SIG-M5 (cell line): ENCODE measurements at places on chromosomes 7 and 10.

GRCh38 chr10:112981553-112981952 lies 31.5 kb downstream of the TCF7L2 start:
- DNase-seq: no peak

GRCh38 chr7:149723795-149724495 lies 49.4 kb downstream of the ZNF467 start:
- DNase-seq: no peak

DNA sequence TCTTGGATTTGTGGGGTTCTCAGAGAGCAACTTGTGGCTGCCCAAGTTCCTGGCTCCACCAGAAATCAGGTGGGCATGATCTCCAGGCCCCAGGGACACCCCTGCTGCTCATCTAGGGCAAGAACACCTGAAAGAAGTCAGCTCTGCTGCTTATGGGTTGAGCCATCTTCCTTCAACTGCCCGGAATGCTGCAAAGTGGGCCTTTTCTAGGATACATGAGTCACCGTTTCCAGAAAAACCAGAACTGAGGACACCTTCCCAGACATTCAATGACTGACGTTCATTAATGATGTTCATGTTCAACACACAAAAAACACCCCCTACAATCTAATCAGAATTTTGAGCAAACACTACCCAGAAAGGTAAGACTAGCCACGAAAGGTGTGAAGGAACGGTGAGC lies 98.0 kb downstream of the MAD1L1 start:
- no peak for DNase-seq

DNA sequence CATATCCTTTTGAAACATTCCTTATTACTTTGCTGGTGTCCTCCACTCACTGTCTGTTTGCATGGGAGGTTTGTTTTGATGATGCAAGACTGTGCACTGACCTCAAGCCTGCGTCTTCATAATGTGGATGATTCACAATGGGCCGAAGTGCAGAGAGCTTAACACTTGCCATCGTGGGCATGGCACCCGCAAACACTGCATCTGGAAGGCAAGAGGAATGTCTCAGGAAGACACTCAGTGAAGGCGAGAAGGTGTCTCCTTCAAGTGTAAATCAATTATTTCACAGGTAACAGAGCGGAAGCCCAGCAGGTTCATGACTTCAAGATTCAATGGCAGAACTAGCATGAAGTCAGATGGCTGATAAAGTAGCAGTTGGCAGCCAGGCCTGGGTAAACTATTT lies 98.1 kb downstream of the DPY19L1 start:
- no peak for DNase-seq

DNA sequence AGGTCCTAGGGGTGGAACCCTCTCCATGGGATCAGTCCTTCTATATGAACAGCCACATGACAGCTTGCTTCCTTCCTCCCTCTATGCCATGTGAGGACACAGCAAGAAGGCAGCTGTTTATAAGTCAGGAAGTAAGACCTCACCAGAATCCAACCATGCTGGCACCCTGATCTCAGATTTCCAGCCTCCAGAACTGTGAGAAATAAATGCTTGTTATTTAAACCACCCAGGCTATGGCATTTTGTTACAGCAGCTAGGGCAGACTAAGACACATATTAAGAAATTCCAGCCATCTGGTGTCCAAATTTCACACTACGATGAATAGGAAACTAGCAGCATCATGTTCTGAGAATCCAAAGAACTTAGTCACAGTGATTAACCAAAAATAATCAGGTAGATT lies 140.1 kb downstream of the ZFAND4 start:
- DNase-seq: no peak

DNA sequence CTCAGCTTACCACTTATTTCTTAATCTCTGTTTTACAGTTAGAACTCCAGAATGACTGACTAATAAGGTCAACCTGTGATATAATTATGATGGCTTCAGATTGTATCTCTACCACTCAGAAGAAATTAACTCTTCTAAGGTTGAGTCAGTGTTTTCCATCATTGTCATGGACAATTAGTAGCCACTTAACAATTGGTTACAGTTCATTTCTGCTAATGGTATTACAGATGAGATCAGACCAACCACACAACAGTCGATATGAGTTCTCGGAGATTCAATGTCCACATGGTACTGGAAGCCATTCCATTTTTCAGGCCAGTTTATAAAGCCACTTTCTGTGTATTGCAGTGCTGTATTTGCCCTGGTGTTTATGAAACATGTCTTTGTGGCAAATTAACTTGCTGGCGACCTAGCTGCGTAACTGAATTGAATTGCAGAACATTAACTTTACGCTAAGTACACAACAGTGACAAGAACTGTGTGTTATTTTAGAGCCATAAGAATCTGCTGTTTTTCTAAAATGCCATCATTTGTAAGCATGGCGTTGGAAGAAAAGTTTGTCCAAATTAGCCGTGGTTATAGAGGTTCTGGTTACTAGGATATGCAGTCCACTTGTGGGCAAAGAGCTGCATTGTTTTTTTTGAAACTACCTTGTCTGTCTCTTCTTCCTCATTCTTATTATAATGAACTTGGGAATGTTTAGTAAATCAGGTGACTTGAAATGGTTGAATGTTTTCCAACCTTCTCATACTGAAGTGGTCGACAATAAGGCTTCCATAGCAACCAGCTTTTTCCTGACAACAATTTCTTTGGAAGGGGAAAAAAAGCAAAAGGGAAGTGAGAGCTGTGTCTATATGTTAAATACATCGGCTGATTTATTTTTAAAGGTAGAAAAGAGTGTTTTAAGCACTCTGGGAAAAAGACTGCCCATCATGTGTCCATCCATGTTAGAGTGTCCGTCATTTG lies 76.4 kb downstream of the CELF2 start:
- DNase-seq: no peak

DNA sequence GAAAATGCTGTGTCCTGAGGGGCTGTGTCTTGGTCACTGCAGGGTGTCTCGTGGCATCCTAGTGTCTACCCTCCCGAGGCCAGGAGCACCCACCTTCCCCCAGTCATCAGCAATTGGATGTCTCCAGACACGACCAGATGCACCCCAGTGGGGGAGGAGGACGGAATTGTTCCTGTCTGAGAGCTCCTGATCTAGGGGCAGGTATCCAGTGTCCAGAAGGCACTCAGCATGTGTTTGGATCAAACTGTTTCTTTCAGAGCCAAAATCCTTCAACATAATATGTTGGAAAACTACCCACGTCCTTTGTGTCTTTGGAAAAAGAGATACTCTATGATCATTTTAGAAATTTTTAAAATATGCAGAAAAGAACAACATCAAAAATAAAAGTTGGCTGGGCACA lies 16.9 kb downstream of the PRKRIP1 start:
- no peak for DNase-seq

DNA sequence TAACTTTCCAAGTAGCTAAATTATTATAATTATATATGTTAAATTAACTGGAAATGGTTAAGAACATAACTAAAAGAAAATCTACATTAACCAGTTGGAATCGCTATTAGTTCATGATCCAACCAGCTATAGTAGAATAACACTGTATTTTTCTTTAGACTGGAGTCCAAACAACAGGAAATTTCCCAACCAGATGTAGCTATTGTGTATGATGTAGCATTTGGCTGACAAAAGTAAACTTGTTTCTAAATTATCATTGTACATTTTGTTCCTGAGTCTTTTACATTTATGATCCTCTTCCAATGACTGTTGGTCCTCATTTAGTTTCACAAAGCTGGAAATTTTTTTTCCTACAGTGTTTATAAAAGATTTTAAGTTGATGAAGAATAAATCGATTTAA lies 62.1 kb downstream of the PAPSS2 start:
- no peak for DNase-seq

DNA sequence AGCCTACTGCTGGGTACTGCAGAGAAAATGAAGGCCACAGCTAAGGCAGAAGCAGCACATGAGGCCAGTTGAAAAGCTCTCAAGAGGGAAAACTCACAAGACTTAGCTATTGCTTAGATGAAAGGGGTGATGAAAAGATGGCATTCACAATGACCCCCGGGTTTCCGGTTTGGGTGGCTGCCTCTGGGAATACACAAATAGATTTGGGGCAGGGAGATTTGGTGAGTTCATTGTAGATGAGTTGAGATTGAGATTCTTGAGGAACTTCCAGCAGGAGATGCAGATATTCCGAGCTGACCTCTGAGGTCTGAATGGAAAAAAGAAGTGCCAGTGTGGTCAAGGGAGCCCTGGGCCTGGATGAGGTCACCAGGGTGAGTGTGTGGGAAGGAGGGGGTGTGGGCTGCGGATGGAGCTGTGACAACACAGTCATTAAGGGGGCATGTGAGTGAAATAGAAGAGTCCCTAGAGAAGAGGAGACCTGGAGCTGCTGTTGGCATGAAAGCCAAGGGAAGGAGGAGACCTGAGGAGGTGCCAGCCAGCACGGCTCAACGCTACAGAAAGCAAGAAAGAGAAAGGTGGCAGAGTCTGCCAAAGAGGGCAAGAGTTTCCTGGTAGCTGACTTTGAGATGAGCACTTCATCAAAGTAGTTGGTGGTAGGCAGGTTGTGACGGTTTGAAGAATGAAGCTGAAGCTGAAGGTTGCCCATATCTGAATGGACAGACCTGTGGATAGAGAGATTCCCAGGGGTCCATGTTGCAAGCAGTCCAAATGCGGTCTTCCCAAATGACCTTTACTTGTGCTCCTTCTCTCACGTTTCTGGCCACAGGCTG lies 43.7 kb downstream of the HIF1AN start:
- DNase-seq: no peak

GRCh38 chr10:116098411-116099022 lies 174.5 kb downstream of the GFRA1 start:
- DNase-seq: no peak

- DNase-seq: no peak
These were observed 96.4 kb downstream of the FOXL3 start for GRCh38 chr7:386385-386784.

DNA sequence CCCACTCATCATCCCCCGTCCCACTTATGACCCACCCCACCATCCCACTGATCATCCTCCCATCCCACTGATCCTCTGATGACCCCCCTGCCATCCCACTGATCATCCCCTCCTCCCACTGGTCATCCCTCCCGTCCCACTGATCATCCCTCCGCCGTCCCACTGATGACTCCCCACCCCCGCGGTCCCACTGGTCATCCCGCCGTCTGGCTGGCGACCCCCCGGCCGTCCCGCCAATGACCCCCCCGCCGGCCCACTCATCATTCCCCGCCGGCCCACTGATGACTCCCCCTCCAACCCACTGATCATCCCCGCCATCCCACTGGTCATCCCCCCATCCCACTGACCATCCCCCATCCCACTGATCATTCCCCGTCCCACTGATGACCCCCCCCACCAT lies 161.1 kb downstream of the GRM8 start:
- DNase-seq: no peak

DNA sequence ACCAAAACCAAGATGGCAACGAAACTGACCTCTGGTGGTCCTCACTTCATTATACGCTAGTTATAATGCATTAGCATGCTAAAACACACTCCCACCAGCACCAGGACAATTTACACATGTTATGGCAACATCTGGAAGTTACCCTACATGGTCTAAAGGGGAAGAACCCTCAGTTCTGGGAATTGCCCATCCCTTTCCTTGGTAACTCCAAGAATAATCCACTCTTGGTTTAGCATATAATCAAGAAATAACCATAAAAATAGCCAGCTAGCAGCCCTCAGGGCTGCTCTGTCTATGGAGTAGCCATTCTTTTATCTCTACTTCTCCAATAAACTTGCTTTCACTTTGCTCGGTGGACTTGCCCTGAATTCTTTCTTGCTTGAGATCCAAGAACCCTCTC lies 191.1 kb downstream of the DOCK4 start:
- no peak for DNase-seq

DNA sequence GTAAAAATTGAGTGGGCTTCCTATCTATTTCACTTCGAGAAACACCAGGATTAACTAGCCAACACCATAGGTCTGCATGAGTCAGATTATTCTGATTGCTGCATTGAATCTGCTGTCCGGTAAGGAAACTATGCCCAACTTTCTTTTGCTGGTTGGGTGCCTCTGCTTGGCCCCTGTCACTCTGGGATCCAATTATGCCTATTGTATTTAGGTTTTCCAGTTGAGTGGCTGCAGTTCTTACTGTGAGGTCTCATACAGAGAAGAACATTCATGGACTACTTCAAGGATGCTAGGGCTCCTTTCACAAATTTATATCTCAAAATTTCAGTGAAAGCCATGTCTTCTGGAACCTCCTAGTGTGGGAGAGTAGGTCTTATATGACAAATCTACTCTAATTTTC lies 215.1 kb upstream of the SORCS1 start:
- no peak for DNase-seq

DNA sequence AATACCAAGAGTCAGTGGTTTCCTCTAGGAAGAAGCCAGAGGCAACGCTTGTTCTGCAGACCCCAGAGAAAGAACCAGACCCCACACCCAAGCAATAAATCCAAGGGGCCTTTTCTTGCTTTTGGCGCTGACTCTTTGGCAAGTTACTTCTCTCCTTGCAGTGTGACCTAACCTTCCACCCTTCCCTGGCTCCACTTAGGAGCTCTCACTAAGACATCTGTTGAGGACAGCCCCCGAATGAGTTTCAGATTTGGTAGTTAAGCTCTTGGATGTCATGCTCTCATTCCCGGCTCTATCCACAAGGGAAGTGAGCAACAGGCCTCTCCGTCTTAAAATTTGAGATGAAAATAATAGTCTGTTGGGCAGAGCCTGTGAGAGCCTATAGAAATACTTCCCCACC lies 50.6 kb upstream of the FAM204A start:
- no peak for DNase-seq

DNA sequence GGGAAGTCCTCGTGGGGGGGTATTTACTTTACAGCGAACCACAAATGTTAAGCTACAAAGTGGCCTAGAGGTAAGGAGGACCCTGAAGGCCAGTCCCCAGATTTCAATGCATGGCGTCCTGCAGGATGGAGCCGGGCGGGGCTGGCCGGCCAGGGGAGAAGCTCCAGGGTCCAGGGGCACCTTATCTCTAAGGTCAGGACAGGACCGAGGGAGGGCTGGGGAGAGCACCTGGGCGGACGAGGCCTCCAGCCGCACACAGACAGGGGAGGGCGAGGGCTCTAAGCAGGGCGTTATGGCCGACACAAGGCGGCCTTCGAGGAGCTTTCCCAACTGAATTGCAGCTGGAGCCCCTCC lies 96.4 kb upstream of the DIP2C start:
- DNase-seq: no peak

GRCh38 chr7:22129819-22130580 lies 184.3 kb upstream of the CDCA7L start:
- DNase-seq: no peak

DNA sequence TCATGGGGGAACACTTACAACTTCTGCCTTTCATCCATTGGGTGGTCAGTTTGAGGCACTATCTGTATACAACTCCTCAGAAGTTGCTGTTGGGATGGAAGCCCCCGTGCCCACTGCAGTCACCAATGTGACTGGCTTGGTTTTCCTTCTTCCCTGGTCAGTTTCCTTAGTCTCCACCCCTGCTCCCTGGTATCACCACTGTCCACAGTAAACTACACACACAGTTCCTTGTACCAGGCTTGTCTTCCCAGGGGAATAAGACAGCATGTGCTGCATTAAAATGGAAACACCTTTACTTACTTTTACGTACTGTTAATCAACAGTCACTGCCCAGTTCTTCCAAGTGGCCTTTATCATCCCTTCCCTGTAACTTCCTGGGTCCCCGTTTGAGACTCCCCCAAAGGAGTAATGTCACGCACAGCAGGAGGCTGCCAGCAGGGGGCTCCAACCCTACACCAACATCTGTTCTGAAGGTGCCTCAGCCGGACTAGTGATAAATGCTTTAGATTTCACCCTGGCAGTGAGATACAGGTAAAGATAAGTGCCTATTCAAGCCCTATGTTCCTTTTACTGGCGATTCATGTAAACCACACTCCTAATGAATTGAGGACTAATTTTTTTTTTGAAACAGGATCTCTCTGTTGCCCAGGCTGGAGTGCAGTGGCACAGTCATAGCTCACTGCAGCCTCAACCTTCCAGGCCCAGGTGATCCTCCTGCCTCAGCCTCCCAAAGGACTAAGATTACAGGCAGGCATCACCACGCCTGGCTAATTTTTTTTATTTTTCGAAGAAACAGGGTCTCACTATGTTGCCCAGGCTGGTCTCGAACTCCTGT lies 45.3 kb upstream of the PIK3AP1 start:
- DNase-seq: no peak
